Tibial artery (tissue), 4 donors: ENCODE measurements at places on chromosomes 13 and 19.

DNA sequence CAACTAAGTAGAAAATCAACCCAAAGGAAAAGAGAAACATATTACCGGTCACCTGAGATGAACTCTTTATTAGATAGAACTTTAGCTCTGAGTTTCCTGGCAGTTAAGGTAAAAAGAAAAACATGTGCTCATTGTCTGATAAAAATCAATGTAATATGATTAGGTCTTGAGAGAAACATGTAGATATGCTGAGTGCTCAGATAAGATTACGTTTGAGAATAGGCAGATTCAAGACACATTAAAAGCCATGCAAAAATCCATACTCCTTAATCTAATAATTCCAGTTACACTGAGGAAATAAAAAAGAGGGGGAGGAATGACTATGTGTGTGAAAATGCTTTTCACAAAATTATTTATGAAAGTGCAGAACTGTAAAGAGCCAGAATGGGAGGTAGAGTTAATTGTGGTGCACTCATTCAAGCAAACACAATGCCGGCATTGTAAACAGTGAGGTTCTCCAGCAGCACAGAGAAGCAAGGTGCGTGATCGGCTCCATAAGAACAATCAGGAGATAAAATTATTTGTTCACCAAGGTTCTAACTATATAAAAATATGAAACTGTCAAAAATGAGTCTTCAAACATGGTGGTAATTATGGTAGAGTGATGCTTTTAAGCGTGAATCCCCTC is 88.8 kb downstream of the MBNL2 start:
- no peak for DNase-seq

- no peak for DNase-seq
These were observed 125.9 kb downstream of the ZDHHC20 start for GRCh38 chr13:21333186-21333585.

GRCh38 chr13:45102136-45102507 is 18.2 kb upstream of the GTF2F2 start:
- DNase-seq: no peak

- DNase-seq: no peak
These were observed 32.0 kb upstream of the MEDAG start for GRCh38 chr13:30874111-30874510.

GRCh38 chr19:1986357-1987162 is 29.0 kb downstream of the BTBD2 start:
- DNase-seq: no peak

GRCh38 chr19:5108123-5108596 is 139.2 kb downstream of the KDM4B start:
- DNase-seq: no peak

- DNase-seq: no peak
These were observed 151.6 kb downstream of the FOXO1 start for GRCh38 chr13:40514802-40515201.

- no peak for DNase-seq
These were observed 7.3 kb upstream of the RASAL3 start for GRCh38 chr19:15471639-15472101.

DNA sequence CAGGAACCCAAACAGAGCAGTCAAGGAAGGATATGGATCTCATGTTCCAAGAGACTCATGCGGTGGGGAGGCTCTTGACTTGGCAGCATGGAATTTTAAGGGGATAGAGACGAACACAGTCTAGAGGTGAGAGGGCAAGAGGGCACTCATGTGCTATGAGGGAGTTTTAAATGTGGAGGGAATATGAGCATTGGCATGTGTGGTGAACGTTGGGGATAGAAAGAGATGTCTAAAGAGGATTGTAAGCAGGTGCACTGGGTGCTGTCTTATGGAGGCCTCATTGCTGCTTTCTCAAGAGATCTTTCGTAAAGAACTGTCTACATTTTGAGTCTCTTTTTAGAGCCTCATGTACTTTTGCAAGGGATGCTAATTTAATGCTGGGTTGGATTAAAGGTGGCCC is 600.3 kb upstream of the GPC6 start:
- no peak for DNase-seq

DNA sequence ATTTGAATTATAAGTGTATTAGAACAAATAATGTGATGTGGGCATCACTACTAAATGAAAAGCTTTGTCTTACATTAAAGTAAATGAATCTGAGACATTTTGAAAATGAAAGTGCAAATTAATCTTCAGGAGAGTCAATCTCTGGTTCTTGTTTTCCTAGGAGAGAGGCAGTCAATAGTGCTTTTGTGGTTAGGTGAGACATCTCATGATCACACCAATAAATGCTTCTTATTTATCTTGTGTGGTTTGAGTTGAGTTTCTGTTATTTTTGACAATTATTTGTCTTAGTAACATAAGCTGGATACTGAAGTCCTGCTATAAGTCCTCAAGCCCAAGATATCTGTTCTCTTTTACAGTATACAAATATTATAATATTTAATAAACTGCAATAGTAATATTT is 1378.0 kb upstream of the PCDH9 start:
- no peak for DNase-seq

- peak; percentile 69 for DNase-seq
These were observed 12.0 kb upstream of the CRTC1 start for GRCh38 chr19:18671303-18672043.

GRCh38 chr13:29439601-29440388 is 155.7 kb downstream of the SLC7A1 start:
- DNase-seq: no peak

GRCh38 chr19:51224163-51224641 is 678 bp upstream of the CD33 start:
- DNase-seq: no peak

DNA sequence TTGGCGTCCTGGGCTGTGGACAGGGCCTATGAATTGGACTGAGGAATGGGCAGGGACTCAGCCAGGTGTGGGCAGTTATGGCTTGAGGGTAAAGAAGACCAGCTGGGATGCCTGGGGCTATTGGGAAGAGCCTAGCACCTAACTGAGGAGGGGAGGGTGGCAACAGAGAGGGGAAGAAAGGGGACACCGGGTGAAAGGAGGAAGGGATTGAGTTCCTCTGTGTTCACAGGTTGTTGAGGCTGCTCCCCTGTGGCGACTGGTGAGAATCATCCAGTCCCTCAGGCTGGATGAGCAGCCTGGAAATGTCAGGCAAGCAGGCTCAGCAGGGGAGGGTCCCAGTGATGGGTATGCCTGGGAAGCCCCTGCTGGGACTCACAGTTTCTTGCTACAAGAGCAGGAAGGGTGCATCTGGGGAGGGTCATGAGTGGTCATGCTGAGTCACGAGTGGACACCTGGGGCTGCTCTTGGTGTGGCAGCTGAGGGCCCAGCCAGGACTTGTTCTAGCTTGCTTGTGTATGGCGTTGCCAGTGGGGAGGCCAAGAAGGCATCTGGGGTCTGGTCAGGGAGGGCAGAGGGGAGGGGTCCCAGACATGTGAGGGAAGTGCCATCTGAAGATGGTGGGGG is 1.4 kb downstream of the ZNF324 start:
- DNase-seq: no peak

- no peak for DNase-seq
These were observed 471.5 kb downstream of the GPC6 start for GRCh38 chr13:93698016-93698613.

DNA sequence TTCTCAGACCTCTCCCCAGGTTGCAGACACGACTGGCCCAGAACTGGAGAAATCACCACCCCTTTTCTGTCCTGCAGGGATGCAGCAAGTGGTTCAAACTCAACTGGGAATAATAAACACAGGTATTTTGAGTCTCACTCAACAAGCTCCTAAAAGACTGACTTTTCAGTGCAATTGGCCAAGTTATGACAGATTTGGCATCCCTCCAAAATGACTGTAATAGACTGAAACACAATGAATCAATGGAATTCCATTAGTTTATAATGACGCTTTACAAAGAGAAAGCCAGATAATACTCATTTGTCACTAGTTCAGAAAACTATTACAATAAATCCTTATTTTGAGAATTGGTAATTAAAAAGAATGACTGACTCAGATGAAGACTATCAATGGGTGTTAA is 38.1 kb downstream of the MIPEP start:
- no peak for DNase-seq

- DNase-seq: no peak
These were observed 148.8 kb downstream of the TNFRSF19 start for GRCh38 chr13:23718996-23719395.

DNA sequence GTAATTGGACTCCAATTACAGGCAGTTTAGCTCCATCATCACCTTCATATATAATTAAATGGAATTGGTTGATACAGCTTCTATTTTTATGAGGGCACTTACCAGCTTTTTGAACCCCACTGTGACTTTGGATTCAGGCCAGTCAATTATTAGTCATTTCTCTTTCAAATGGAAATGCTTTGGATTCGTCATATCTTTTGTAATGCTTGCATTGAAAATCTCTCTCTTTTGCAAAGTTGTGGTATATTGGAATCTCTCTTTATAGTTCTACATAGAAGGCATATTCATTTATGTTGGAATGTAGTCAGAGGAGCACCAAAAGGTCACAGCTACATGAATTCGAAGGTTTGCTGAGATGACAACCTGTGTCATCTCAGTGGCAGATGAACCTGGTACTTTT is 1074.3 kb upstream of the SLC10A2 start:
- DNase-seq: no peak

- DNase-seq: peak; percentile 54
These were observed 11.0 kb downstream of the IFNL1 start for GRCh38 chr19:39307046-39307821.

DNA sequence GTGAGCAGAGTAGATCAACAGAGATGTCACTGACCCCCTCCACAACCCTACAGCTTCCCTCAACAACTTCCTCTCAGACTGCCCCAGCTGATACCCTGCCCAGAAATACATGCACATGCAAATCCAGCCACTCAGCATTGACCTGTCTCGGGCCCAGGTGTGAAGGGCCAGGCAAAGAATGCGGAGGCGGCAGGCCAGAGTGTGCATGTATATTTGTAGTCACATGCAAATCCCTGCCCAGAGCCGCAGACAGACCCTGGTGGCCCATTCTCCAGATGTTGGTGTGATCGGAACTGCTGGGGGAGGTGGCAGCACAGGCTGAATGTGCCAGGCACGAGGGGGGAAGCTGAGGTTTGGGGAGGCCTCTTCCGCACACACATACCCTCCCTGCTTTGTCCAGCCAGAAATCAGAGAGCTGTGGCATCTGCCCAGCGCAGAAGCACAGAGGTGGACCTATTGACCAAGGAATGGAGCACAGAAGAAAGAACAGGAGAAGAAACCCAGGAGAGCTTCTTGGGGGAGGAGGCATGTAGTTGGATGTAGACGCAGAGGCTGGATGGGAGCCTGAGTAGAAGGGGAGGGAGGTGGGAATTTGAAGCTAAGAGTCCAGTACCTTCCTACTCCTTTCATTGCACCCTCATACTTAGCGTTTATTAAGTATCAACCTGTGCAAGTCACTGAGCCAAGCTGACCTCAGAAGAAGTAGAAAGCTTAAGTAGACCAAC is 14.4 kb downstream of the MEF2B start:
- DNase-seq: no peak

GRCh38 chr13:77737583-77738200 is 40.2 kb downstream of the SLAIN1 start:
- no peak for DNase-seq
